Activated CD4-positive, CD25-positive, alpha-beta regulatory T cell (primary cell): ENCODE measurements at places on chromosomes 5 and 9.

- DNase-seq = no peak
Observed at GRCh38 chr5:111697215-111697614, 59.8 kb downstream of the NREP start.

DNA sequence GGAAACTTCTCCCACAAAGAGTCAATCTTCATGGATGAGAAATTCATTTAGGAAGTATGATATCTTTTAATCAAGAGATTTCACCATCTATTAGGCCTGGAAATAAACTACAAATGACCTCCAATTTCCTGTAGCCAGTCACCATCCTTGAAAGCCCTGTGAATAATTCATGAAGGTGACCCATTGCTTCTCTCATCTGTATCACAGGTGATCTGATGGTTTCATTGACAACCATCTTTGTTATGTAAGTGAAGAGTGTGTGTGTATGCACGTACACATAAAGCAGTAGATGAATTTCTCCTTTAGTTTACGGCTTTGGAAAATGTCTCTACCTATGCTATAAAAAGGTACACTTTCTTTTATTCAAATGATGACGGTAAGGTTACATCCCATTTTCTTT lies 644.1 kb upstream of the KLF4 start:
- DNase-seq = no peak

DNA sequence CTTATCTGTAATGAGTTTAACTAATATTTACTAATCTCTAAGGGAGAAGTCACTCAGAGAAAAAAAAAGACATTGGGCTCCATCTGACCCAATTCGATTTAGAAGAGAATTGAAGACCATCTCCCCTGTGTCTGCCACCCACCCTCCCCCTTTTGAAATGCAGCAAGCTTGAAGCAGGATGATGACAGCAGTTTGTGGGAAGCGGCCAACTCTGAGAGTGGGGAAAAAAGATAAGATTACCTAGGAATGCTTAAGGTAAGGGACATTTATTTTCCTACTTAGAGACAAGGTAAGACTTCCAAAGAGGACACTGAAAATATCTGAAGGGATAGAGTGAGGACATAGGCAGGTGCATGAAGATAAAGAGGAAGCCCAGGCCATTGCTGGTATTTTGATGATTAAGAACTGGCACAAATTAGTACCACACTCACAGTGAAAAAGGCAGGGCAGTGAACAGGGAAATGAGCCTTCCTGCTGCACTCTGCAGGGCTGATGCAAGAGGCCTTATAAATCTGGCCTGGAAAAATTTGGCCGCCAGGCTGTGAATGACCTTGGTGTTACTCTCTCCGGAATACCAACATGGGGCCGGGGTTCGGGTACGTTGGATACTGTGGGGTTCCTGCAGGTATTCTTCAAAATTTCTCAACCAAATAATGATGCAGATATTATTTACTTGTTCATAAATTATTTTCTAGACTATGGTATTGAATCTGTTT lies 42.3 kb downstream of the HTR1A start:
- no peak for DNase-seq

DNA sequence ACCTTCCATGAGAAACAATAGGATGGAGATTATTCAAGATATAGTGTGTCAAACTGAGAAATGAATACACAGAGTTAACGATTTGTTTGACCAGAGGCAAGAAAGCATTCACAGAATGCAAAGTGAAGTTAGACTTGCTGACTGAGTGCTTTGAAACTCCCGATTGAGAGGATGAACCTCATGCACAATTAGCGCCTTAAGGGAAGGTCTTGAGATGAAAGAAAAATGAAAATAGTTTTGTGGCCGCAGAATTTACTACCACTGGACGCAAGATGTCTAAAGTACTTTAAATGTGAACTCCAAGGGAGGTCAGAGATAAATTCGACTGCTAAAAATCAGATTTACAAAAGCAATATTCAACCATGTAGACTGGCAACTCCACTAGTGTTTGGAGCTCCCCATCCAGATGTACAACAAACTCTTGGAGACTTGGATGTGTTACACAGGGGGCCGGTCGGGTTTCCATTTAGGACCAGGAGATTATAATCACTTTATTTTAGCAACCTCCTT lies 707 bp upstream of the RIMOC1 start:
- no peak for DNase-seq

DNA sequence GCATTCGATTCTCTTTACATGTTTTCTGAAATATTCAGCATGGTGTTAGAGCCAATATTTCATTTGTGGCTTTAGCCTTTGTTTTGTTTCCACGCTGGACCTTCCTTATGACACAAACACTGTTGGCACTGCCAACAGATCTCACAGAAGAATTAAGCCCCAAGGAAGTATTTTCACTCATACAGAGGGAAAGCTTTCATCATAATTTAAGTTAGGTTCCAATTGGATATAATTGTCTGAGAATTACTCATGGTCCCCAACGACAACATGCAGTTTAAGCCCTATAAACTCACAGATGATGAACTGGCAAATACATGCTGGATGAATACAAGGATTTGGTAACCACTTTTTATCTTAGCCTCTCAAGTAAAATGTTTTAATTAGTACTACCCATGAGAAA lies 259.5 kb downstream of the EBF1 start:
- DNase-seq = no peak

DNA sequence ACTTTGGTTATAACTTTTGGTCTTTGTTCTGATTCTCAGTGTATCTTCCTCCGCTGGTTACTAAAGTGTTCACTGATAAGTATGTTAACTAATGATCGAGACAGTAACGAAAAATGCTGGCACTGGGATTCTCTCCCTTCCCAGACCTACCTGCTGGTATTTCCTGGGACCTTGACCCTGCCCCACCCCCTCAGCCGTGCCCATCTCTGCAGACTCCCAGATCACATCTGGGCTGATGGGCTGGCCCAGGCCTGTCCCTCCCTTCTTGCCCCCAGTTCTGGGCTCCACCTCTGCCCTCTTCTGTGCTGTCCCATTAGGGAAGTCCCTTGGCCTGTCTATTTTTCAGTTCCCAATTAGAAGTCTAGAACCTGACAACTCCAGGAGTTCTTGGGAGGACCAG lies 46.9 kb downstream of the NEURL1B start:
- DNase-seq = no peak

DNA sequence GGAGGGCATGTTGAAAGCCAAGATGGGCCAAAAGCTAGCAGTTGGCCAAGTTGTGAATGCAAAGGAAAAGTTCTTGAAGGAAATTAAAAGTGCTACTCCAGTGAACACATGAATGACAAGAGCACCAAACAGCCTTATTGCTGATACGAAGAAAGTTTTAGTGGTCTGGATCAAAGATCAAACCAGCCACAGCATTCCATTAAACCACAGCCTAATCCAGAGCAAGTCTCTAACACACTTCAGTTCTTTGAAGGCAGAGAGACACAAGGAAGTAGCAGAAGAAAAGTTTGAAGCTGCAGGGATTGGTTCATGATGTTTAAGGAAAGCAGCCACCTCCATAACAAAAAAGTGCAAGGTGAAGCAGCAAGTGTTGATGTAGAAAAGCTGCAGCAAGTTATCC lies 71.6 kb downstream of the ERCC6L2 start:
- no peak for DNase-seq

DNA sequence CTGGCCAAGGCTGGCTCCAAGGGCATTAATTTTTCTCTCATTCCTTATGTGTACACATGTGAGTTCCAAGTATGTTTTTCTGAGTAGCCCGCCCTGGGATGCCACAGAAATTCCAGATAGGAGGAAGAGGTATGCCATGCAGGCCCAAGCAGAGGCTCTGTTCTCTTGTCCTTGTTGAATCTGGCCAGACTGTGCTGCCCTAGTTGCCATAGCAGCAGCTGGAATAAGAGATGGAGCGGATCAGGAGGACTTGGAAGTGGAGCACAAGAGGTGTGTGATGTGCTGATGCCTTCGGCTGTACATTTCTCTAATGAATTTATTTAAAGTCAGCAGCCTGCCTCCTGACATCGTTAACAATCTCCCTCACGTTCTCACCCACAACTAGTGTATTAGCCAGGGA lies 235.6 kb upstream of the RPS23 start:
- no peak for DNase-seq

GRCh38 chr9:36597412-36598178 lies 24.9 kb downstream of the MELK start:
- no peak for DNase-seq

DNA sequence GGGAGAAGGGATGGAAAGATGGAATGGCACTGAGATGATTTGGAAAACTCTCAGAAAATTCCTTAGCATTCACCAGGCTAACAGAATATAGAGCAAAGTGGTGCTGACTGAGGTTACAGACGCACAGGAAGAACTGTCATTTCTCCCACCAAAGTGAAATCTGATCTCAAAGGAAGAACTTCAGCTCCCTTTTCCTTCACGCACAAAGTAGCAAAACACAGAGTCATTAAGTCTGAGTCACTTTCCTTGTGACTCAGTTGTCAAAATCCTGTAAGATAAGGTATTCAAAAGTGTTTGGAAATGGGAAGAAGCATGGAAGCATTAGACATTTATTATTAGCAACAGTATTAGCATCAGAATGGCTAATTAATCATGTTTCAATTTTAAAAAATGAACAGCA lies 11.7 kb downstream of the MPDZ start:
- no peak for DNase-seq

GRCh38 chr9:91055845-91056244 lies 254.2 kb downstream of the SYK start:
- DNase-seq = no peak

DNA sequence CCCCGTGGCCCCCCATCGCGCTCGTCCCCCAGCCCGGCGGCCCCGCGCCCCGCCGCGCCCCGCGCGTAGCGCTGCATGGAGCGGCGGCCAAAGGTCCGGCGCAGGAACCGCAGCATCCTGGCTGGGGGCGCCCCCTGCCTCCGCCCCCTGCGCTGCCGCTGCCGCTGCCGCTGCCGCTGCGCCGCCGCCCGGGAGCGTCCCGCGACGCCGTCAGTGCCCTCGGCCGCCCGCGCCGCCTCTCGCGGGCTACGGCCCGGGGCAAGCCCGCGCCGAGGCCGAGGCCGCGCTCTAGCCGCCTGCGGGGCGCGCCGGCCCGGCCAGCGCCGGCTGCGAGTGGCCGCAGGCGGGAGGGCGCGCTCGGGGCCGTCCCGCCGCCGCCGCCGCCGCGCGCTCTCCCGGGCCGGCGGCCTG lies 523 bp downstream of the EPB41L4B start:
- no peak for DNase-seq

- DNase-seq = no peak
Observed at GRCh38 chr9:99903393-99903792, 3.1 kb upstream of the STX17 start.

DNA sequence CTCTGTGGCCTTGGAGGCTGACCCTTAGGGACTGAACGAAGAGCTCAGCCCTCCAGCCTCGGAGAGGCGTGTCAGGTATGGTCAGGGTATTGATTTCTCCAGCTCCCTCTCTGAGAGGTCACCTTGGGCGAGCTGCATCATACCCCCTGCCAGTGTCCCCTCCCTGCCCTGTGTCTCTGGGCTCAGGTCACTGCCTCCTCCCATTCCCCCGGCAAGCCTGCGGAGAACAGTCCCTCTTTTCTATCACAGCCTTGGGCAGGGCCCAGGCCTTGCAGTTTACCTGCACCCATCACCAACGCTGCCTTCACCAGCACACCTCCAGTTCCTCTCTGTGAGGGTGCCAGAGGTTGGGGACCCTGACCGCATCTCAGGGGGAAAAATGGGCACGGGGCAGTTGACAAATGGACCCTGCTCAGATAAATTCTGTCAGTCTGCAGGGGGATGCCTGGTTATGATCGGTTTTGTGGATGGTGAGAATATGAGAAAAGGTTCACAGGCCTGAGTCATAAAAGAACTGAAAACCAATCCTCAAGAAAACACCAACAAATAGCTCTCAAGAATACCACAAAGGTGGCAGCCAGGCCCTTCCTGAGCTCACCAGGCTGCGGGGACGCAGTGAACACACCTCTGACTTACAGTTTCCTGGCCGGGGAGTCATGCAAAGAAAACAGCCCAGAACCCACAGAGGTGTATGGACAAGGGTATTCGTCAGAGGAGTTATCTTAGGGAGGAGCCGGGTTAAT lies 24.7 kb upstream of the RXRA start:
- DNase-seq = no peak

DNA sequence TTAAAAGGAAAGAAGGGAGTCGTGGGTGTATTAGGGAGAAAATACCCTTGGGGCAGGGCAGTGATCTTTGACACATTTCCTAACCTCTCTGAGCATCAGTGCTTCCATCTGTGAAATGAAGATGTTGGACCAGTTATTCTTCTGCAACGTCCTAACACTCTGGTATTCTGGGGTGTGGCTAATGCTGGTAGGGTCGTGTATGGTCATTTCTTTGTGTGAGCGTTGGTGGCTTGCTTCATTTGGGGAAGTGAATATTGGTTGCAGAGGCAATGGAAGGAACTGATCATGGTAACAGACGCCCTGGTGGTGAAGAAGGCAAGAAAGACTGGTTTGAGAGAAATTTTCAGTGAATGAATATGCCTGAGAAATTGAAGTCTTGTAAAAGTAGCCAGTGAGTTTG lies 67.9 kb upstream of the TTC23L start:
- DNase-seq = no peak

DNA sequence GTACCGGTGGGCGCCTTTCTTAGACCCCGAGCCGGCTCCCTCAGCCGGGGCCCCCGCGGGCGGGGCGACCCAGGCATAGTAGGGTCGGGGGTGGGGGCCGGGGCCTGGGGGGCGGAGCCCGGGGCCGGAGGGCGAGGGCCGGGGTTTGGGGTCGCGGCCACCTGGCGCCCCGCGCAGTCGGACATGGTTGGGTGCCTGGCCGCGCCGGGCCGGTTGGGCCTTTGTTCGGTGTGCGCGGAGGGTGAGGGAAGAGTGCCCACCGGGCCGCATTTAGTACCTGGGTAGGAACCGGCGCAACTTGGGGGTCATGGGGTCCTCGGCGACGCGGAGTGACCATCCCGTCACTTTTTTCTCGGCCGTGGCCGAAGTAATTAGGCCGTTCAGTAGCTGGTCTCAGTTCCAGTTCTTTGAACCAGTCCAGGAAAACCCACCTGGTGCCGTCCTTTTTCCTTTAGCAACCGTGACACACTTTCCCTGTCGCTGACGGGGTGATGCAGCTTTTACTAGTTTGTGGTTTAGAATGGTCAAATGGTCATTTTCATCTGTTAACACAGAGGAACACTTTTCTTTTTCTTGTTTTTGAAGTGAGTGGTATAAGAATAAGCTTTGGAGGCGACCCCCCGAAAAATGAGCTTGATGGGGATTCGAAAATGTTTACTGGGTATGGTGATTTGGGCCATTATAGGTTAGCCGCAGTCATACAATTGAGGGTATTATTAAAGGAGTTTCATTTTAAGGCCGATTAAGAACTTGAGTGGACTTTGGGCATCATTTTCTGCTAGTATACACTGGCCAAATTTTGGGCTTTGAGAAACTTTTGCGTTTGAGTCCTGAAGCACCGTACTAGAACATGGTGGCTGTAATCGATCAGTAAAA lies 589 bp downstream of the CKS2 start:
- DNase-seq = no peak

DNA sequence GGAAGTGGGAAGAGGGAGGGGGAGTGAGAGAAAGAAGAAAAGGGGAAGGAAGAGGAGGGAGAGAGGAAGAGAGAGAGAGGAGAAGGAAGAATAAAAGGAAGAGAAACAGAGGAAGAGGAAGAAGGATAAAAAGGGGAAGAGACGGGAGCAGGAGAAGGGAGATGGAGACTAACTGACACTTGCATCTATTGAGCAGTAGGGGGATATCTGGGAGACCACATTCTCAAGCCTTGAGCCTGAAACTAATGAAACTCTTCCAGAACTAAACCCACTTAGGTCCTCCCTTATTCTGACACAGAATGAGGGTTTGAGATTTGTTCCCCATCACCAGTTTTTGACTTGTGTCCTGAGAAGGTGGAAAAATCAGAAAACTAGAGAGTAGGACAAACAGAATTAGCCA lies 533.3 kb downstream of the CDH12 start:
- DNase-seq = no peak
